ENCODE measurements at places on chromosomes 3 and 15.

DNA sequence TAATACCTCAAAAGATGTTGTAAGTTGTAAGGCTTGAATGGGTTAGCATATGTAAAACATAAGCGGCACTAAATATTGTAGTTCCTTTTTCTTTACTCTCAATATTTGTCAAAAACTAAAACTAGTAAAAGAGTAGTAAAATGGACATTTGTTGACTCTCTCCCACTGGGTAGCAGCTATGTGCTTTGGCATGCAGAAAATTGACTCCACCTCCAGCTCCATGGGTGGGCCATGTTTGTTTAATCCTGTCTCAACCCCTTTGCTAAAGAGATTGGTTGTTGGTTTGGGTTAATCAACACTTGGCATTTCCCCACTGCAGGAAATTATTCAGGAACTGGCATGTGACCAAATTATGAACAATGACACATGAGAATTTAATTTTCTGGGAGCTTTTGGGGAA is 114.8 kb downstream of the EOMES start:
- no peak for DNase-seq

- DNase-seq: peak; percentile 23
Observed at GRCh38 chr3:47421741-47422649, 41.2 kb downstream of the PTPN23 start.

DNA sequence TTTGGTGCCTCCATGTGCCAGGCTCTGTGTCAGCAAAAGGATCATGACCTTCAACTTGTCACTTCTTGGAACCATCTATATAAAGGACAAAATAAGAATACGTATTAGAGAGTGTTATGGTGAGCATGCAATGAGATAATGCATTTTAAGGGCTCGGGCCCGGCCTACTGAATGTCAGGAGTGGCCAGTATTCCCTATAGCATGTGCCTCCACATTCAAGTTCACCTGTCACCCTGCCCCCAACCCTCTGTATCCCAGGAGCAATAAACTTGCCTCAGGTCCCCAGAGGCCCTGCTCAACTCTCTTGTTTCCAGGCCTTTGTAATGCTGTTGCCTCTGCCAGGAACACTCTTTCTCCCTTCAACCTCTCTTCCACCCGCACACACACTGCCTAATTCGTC is 90.2 kb upstream of the SLC6A11 start:
- no peak for DNase-seq

DNA sequence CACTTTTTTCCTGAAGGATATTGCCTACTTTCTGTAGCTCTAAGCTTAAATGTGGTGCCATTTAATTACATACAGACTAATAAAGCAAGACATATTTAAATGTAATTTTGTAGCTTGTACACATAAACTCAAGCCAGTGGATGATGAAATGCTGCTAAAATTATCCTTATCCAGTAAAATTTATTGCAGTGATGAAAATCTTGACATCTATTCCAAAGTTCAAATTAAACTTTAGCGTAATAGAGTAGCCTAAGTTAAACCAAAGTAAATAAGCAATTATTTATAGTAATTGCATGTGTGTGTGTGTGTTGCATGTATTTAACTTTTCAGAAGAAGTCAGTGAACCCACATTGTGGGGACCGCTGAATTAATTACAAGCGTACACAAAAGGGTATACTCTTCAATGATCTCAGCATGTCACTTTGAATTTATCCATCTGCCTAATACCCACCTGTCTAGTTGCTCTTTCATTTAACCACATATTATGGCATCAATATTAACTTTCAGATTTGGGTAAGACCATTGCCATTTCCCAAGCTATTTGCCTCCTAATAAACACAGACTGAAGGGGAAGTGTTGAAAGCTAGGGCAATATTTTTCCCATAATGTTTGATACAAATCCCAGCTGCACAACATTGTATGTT is 85.0 kb downstream of the MECOM start:
- DNase-seq: peak; percentile 89

DNA sequence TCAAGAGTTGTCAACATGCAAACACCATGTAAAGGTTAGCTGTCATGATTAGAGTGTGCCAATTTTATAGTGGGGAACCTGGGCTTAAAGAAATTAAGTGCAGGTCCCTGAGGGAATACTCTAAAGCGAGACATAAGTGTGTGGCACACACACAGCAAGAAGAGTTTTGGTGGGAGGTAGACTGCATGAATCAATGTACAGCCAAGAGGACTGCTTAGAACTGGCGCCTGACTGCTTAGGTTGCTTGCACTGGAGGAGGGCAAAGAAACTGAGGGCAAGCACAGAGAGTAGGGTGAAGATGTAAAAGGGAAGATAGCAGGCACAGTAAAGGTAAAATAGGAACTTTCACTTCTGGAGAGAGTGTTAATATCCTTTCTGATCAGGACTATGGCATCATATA is 184.9 kb downstream of the SOX2 start:
- DNase-seq: peak; percentile 94

DNA sequence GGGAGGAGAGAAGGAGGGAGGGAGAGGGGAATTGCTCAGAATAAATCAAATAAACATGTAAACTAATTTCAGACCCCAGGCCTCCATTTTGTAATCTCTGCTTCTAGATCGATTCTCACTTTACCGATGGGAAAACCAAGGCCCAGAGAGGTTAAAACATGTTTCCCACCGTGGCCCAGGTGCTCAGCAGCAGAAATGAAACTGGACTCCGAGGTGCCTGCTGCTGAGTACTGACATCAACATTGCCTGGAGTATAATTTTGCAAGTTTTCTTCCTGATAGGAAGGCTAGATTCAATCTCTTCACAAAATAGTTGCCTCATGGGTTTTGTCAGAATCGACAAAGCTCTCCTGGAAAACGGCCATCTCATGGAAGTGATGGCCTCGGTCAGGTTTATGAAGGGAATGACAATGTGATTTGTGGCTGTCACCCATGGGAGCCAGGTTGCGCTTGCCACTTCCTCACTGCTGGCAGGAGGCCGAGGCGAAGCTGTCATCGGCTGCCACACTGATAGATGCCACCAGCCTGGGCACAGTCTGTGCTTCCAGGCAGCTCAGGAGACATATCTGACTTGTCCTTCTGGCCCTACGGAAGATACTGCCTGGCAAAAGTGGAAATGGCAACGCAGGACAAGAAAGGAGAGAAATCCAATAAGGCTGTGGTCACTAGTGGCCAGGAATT is 133.1 kb upstream of the LRRN1 start:
- no peak for DNase-seq

- no peak for DNase-seq
Observed at GRCh38 chr3:122325769-122326168, 721 bp downstream of the CSTA start.

GRCh38 chr3:192850451-192850981 is 67.1 kb downstream of the MB21D2 start:
- DNase-seq: no peak

DNA sequence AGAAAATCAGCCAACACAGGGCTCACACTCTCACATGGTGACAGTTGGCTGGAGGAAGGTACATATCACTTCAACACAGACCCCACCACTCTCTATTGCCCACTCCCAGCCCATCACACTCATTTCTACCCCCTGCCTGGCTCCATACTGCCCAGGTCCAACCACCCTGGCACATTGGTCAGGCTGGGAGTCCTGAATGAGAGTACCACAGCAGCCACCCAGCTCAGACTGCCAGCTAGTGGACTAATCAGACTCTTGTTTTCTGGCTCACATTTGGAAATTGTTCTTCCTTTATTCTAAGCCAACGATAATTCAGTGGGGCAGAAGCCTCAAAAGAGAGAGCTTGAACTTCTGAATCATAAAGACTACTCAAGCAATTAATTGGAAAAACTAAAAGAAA is 20.0 kb downstream of the MRPL46 start:
- no peak for DNase-seq

DNA sequence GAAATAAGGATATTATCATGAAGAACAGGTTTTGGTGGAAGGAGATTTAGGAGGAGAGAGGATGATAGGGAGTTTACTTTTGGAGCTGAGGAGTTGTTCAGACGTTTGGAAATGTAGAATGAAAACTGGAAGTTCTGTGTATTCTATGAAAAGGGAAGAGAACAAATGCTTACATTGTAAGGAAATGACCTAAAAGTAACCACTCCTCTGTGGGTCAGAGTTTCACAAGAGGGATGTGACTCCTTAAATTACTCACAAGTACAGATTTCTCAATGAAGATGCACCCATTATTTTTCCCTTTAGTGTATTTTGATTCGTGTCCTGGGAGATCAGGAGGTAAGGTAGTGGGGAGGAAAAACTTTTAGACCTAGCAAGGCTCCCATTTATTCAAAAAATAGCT is 4.0 kb downstream of the RNF13 start:
- DNase-seq: no peak

- no peak for DNase-seq
Observed at GRCh38 chr3:66602691-66603090, 101.9 kb upstream of the LRIG1 start.

DNA sequence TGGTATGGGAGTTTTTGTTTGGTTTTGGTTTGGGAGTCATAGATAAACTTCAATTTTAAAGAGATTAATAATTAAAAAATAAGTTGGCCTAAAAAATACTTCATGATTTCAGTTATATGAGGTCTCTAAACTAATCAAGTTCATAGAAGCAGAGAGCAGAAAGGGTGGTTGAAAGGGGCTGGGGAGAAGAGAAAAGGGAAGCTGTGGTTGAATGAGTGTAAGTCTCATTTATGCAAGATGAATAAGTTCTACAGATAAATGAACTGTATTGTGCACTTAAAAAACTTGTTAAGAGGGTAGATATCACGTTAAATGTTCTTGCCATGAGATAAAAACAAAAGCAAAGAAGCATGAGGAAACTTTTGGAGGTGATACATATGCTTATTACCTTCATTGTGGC is 188.7 kb downstream of the NSUN3 start:
- DNase-seq: no peak

- DNase-seq: peak; percentile 30
Observed at GRCh38 chr3:39142067-39142466, 11.3 kb downstream of the CSRNP1 start.

DNA sequence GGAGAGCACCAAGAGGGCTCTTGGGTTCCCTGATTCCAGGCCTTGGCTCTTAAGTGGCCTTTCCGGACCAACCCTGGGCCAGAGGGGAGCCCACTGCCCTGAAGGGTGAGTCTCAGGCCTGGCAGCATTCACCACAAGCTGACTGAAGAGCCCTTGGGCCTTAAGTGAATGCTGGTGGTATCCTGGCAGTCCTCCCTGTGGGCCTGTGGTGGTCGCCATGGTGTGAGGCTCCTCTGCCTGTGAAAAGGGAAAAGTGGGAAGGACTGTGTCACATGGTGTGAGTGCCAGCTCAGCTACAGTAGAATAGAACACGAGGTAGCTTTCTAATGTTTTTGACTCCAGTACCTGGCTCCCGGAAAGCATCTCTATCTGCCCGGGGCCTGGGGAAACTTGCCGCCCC is 15.3 kb downstream of the CHDH start:
- no peak for DNase-seq

GRCh38 chr3:134076851-134077250 is 47.1 kb upstream of the SLCO2A1 start:
- no peak for DNase-seq

- no peak for DNase-seq
Observed at GRCh38 chr3:5022187-5022965, 43.1 kb downstream of the BHLHE40 start.

GRCh38 chr3:190293621-190294020 is 28.6 kb downstream of the CLDN1 start:
- DNase-seq: no peak

- DNase-seq: no peak
Observed at GRCh38 chr15:34160735-34161134, 49.2 kb downstream of the KATNBL1 start.

DNA sequence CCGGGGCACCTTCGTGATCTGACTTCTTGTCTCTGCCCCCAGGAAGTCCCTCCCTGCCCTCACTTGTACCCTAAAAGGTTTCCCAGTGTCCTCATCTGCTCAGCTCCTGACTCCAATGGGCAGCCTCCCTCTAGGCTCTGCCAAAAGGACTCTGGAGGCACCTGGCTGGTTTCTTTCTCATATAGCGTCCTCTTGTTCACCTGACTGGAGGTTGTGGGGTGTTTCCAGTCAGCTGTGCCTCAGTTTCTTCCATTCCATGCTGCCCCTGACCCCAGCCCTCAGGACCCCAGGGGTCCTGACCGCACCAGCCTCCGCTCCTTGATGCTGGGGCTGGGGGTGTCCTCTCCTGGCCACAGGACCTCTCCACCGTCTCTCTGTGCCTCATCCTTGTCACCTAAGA is 2.5 kb downstream of the PRR23E start:
- DNase-seq: no peak

- DNase-seq: no peak
Observed at GRCh38 chr15:71601038-71601834, 209.1 kb upstream of the NR2E3 start.

- no peak for DNase-seq
Observed at GRCh38 chr3:65402597-65402996, 636.1 kb downstream of the MAGI1 start.

- DNase-seq: peak; percentile 55
Observed at GRCh38 chr3:25831578-25831977, 41.7 kb downstream of the OXSM start.

GRCh38 chr3:179961703-179962078 is 75.0 kb downstream of the PEX5L start:
- DNase-seq: peak; percentile 91

DNA sequence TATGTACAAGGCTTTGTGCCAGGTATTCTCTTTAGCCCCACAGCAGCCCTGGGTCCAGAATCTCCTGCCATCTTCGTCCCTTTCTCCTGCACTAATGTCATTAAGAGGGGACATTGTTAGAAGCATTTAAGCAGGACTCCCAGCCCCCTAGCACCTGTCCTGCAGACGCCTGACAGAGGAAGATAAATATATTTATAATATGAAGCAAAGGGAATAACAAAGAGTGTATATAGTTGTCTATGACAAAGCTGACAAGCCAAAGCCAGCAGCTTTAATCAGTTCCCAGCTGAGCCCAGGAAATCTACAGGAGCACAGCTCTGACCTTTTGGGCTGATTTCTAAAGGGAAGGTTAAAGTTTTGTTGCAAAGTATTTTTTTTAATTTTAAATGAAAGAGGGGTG is 96.0 kb downstream of the MEGF11 start:
- DNase-seq: no peak

DNA sequence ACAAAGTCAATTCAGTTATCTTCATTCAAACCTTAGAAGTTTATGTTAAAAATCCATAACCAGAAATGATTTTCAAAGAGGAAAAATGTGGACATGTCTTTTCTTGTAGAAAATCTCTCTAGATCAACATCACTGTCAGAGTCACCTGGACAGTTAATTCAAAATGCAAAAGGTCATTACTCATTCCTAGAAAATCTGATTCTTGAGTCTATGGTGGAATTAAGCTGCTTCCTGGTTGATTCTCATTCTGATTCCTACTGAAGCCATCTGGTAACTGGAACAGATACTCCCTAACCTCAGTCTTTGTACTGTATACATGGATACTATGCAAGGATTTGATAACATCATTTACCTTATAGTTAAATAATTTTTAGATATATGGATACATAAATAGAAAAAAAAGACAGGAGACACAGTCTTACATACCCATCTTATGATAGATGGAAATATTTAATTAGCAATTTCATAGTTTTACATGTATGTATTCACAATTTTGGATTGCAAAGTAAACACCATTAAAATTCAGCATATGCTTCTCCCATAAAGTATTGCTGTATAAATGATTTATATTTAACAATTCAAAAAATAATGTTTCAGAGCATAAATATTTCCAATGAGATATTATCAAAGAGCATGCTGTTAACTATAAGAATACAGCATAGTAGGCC is 693.2 kb upstream of the CCDC54 start:
- DNase-seq: no peak

- no peak for DNase-seq
Observed at GRCh38 chr3:61634678-61635077, 73.3 kb downstream of the PTPRG start.

GRCh38 chr15:58021332-58022230 is 43.9 kb downstream of the ALDH1A2 start:
- no peak for DNase-seq

- no peak for DNase-seq
Observed at GRCh38 chr3:187169231-187169960, 27.9 kb upstream of the RTP1 start.
